Dorsolateral prefrontal cortex (tissue), 122 donors: ENCODE measurements at places on chromosomes 6 and 20. TPM values are rescaled to one million over a fixed set of nuclear protein-coding genes. Genes with fewer than 3 reads are reported as not detected.

Gene CD83
- 19.4 TPM for total RNA-seq

Gene OR12D3
- total RNA-seq: not detected

Gene BPI
- total RNA-seq: not detected

Gene ACTR5
- 9.9 TPM for total RNA-seq

Gene TRIM10
- total RNA-seq: not detected

Gene GABRR1
- not detected for total RNA-seq

Gene KIFC1
- total RNA-seq: not detected

Gene C6orf47
- 13.8 TPM for total RNA-seq

Gene RBM24
- total RNA-seq: 7.7 TPM

Gene OR2B6
- total RNA-seq: not detected

Gene HLA-DQB1
- 10.1 TPM for total RNA-seq

Gene SMOC2
- total RNA-seq: 2.0 TPM

Gene ZFP57
- total RNA-seq: not detected

Gene PNPLA1
- total RNA-seq: not detected

Gene WFDC10B
- total RNA-seq: 1.1 TPM

Gene ASIP
- not detected for total RNA-seq

Gene GATA5
- total RNA-seq: not detected

Gene NINL
- total RNA-seq: 11.9 TPM

Gene SMIM13
- total RNA-seq: 40.9 TPM

Gene CAGE1
- total RNA-seq: not detected

Gene ENPP3
- 1.4 TPM for total RNA-seq

Gene CLIC1
- total RNA-seq: 34.4 TPM

Gene ADRM1
- total RNA-seq: 62.4 TPM

Gene PAK1IP1
- 9.0 TPM for total RNA-seq

Gene TSBP1
- not detected for total RNA-seq

Gene PREX1
- total RNA-seq: 117 TPM

Gene TDRD6
- 3.8 TPM for total RNA-seq

Gene PDE10A
- total RNA-seq: 30.5 TPM

Gene PACSIN1
- 332 TPM for total RNA-seq

Gene BANF2
- not detected for total RNA-seq

Gene BPIFB2
- not detected for total RNA-seq

Gene SAMD5
- 2.9 TPM for total RNA-seq

Gene LY6G5B
- 14.8 TPM for total RNA-seq

Gene ADGRF5
- total RNA-seq: 21.0 TPM

Gene HCRTR2
- 1.3 TPM for total RNA-seq

Gene BTBD9
- 78.9 TPM for total RNA-seq

Gene NKAIN2
- total RNA-seq: 90.5 TPM

Gene CNKSR3
- total RNA-seq: 14.2 TPM

Gene GSTA2
- total RNA-seq: not detected

Gene CNR1
- total RNA-seq: 46.9 TPM

Gene NKX2-2
- 13.4 TPM for total RNA-seq

Gene MOXD1
- 12.9 TPM for total RNA-seq

Gene ZNF391
- 17.7 TPM for total RNA-seq

Gene MOG
- 504 TPM for total RNA-seq
